KBM-7 (cell line): ENCODE measurements at places on chromosomes 2 and 18.

GRCh38 chr2:78304678-78305077, 720.8 kb upstream of the REG3G start:
- no peak for DNase-seq

DNA sequence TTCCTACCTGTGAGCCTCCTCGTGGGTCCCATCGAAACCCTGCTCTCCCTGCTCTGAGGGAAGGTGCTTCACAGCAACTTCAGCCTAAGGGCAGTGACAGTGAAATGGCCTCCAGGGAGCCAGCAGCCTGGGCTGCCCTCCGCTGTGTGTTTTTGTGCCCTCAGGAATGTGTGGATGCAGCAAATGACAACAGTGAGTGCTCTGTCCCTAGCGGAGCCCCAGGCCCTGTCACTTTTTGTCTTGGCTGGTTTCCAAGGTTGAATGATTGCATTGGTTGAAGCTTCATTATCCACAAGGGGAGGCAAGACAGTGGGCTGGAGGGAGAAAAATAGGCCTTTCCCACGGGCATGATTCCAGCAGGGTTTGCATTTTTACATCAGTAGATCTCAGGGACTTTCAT, 42.9 kb downstream of the STON1 start:
- no peak for DNase-seq

DNA sequence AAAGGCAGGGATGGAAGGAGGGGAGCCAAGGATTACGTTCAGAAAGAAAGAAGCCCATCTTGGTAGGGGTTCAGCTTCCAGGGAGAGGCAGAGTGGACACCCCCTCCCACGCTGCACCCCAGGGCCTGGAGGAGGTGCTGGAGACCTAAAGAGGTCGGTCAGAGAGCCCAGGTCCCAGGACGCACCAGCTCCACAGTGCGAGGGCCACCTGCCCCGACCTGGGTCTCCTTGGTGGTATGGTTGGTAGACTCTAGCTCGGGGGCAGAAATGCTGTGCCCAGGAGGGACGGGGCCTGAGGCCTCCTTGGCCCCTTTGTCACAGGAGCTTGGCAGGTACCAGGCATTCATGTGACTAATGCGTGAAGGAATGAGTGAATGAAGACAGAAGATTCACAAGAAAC, 87.1 kb upstream of the RAB6C start:
- no peak for DNase-seq

GRCh38 chr2:143901185-143901842, 618.6 kb downstream of the ZEB2 start:
- DNase-seq, result peak; percentile 66
